ENCODE measurements at places on chromosomes 11 and 22.

DNA sequence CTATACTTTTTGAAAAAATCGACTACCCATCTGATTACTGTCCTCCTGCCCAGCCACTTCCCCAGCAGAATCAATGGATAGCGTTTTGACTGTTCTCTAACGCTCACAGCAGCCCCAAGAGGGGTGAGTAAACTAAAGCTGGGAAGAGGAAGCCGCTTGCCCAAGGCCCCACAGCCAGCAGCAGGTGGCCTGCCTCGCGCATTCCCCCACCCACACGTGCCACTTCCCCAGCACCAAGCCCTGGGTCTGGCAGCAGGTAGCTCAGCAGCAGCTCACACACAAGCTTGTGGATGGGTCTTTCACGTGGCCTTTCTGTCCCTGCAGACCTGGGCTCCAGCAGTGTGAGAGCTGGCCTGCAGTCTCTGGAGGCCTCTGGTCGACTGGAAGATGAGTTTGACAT, 34.3 kb downstream of the TOM1 start:
- DNase-seq: no peak

DNA sequence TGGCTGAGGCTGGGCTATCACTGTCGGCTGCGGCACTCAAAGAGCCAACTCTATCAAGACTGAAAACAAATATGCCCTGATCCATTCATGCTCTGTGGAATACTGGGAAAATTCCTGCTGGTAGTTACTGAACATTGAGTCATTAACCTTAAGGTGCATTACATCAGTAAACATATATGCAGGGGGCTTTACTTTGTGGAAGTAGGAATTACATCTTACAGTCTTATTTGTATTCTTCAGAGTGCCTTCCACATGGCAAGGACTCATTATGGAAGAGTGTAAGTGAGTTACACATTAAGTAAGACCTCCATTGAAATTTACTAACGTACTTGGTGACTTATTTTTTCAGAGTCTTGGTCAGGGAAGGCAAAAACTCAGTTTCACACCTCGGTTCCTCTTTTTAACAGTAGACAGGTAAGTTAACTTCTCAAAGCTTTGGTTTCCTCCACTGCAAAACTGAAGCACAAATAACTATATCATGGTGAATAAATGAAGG, 4.5 kb downstream of the OR5B21 start:
- DNase-seq: no peak

- DNase-seq: peak; percentile 99
Measured at GRCh38 chr11:65382033-65382803, at the start of gene SLC25A45. Gene SLC25A45, minus strand, starts transcription at chr11:65382646. Its CDS starts 695 bp downstream, at chr11:65381951.

GRCh38 chr22:30043161-30043560, 37.1 kb upstream of the HORMAD2 start:
- no peak for DNase-seq

GRCh38 chr11:134543241-134543640, 131.2 kb upstream of the B3GAT1 start:
- no peak for DNase-seq

DNA sequence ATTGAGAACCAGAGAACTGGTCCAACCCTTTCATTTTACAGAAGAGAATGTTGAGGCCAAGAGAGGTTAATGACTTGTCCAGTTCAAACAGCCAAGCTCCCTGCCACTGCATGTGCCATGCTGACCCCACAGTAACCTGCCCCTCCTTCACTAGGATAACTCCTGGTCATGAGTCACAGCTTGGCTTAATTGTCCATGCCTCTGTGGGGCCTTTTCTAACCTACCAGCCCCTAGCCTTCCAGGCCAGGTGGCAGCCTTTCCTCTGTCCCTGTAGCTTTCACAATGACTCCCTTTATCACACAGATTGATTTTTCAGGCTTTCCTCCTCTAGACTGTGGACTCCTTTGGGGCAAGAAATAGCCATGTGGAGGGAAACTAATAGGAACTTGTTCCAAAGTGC, 97.2 kb downstream of the PIWIL4 start:
- peak; percentile 46 for DNase-seq

DNA sequence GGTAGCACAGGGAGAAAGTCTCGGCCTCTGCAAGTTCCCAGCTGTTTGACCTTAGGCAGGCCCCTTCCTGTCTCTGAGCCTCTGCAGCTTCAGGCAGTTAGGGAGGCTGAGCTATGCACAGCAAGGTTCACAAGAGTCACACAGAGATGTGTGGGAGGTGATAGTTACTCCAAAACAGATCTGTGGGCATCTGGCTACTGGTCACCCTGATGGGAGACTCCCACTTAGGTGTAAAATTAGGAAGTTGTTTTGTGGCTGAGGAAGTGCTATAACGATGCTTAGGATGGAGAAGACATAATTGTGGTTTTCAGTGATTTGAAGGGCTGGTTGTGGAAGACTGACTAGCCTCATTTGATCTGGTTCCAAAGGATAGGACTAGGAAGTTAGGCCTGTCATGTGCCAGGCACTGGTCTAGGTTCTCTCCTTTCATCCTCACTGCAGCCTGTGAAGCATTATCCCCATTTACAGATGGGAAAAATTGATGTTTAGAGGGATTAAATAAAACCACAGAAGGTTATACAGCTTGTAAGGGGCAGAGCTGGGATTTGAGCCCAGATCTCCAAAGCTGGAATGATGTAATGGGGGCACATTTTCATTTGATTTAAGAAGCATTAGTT, 13.5 kb downstream of the ACO2 start:
- peak; percentile 71 for DNase-seq

GRCh38 chr11:128503245-128503991, 83.9 kb downstream of the ETS1 start:
- peak; percentile 92 for DNase-seq

DNA sequence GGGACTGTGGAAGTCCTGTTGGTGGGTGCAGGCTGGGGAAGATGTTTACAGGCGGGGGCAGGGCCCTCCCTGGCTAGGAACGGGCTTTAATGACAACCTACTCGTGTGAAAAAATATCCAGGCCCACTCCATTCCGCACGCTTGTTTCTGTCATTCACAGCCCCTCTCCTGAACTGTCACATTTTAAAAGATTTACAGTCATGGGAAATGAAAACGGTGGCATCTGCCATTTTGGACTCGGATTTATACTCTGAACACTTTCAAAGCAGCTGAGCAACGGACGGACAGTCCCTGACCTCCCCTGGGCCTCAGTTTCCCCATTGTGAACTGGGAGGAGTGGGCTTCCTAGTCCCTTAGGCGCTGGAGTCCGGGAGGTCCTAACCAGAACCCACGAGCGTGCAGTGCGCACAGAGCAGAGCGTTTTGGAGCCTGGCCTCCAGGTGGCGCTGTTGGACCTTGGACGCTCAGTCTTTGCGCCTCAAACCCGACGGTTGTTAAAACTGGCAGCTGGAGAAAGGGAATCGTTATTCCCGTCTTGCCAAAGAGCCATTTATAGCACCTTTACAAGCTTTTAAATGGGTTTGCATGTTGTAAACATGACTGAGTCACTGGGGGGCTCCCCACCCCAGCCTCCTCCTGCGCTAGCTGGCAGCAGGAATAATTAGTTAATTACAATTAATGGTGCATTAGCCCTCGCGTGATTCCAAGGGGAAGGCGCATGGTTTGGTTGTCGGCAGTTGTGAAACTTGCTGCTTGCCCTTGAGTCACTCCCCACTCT, 75.3 kb downstream of the FBLN1 start:
- DNase-seq: peak; percentile 71

GRCh38 chr22:30304495-30305244, 15.4 kb upstream of the CASTOR1 start:
- no peak for DNase-seq

DNA sequence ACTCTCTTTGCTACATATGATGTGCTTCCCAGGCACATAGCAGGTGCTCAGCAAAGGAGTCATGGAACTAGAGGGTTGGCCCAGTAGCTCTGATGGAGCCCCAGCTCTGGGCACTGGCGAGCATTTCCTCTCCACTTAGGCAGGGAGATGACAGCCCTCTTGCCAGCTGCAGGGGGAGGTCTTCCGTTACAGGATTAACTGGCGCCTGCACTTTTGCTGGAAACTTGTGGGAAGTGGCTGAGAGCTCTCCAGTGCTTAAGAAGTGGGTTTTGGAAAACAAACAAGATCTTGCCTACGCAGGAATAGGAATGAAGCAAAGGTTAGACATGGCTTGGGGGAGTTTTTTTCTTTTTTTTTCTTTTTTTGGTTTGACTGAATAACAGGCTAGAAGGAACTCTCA, 75.5 kb downstream of the MICAL2 start:
- DNase-seq: peak; percentile 85

GRCh38 chr11:102405501-102405900, 47.1 kb downstream of the TMEM123 start:
- no peak for DNase-seq

DNA sequence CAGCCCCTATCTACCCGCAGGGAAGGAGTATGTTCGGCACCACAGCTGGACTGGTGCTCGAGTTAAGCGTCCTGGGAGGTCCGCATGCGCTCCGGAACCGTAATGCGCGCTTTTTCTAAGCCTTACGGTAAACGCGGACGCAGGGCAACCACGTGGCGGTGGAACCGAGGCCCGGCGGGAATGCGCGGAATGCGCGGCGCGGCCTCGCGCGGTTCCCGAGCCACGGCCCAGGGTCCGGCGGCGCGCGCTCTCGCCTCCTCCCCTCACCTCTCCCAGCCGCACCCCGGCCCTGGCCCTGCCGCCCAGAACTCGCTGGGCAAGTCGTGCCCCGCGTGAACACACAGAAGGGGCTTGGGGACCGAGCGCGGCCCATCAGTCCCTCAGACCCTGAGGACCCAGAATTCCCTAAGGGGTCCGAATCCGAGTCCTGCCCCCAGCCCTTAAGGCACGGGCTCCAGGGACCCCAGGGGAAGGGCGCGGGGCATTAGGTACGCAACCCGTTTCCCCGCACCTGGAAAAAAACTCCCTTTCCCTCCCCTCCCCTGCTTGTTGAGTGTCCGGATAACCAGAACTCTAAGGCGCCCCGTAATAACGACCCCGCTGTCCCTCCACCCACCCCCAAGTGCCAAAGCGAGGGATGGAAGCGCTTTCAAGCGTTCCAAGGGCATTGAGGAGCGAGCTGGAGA, 4.3 kb upstream of the CCND1 start:
- peak; percentile 96 for DNase-seq

- DNase-seq: no peak
Measured at GRCh38 chr11:116445108-116446047, 327.4 kb downstream of the BUD13 start.

- DNase-seq: peak; percentile 48
Measured at GRCh38 chr11:120801801-120802689, 221.9 kb upstream of the TBCEL start.

DNA sequence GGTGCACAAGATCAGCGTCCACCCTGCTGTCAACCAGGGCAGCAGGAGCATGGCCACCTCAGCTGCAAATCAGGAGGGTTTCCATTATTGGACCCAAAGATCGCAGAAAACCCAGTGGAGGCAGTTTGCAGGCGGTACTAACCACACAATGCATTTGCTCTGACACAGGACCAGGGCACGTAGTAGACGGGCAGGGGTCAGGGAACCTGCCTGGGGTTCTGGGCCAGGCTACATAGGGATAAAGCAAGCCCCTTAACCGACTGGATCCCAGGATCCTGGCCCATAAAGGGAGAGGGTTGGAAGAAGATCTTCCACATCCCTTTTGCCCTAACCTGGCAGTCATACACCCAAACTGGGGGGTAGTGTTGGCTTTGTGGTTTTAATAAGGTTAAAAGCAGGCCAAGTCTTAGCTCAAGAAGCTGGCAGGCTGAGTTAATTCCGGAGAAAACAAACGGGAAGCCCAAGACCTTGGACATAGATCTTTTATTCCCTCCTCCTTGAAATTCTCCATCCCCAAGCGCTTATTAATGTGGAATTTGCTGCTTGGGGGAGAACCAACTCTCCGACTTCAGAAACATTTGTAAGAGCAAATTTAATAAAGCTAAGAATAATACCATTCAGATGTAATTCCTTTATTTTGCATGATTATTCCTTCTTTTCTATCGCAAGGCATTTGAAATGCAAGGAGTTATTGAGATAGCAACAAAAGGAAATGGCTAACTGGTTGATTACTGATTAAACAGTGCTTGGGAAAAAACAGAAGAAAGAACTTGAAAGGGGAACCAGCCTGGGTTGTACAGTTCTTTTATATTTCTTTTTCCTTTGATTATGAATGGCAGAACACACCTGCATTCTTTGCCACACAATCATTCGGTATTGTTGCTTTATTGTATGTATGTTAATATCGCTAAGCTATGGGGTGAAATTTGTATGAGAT, 6.3 kb upstream of the ARHGAP8 start:
- DNase-seq: no peak

All from amniotic epithelial cell (primary cell).